Posterior cingulate gyrus (tissue), 11 donors: ENCODE measurements at places on chromosomes 7 and 10.

DNA sequence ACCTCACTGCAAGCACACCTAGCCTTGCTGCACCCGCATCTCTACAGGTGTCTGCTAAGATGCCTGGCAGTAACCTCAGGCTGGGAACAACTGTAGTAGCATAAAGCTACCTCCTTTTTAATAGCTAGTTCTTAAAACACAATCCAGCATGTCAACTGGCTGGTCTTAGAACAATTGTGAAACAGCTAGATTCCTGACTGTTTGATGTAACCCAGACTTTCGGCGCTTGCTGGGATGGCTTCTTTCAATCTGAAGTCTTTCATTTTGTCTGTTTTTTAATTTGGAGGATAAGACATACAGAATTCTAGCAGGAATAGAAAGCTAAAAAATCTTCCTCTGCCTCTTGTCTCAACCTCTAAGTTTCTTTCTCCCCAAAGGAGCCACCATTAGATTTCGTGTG, 59.8 kb downstream of the GSDME start:
- DNase-seq, result no peak

DNA sequence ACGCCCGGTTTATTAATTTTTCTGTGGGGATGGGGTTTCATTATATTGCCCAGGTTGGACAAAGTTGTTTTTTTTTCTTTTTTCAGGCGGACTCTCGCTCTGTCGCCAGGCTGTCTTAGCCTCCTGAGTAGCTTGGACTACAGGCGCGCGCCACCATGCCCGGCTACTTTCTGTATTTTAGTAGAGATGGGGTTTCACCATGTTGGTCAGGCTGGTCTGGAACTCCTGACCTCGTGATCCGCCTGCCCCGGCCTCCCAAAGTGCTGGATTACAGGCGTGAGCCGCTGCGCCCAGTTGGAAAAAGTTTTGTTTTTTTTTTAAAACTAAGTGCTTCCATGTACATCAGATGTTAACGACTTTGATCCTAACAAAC, 542 bp upstream of the ZNF394 start:
- DNase-seq, result no peak

- DNase-seq, result no peak
These were observed 160.6 kb downstream of the PRKAG2 start for GRCh38 chr7:151716323-151716722.

- no peak for DNase-seq
These were observed 813.2 kb upstream of the AUTS2 start for GRCh38 chr7:68785036-68785435.

- DNase-seq, result peak; percentile 16
These were observed 315.5 kb downstream of the RPS24 start for GRCh38 chr10:78349165-78349516.

DNA sequence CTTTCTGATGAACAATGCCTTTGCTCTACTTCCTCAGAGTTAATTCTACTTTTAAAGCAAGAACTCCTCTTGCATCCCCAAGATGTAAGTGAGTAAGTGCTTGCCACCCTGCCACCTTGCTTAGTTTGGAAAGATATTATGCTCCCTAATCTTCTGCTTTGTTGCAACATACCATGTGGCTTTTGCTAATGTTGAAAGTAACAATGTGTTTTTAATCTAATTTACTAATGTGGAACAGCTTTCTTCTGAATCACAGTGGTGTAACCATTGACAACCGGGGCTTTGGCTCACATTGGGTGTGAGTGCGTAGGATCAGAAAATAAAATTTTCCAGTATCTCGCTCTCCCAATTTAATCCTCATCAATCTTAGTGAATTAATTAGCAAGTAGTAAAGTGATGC, 254.1 kb upstream of the PTER start:
- no peak for DNase-seq

GRCh38 chr10:98694014-98694413, 247.3 kb upstream of the HPS1 start:
- no peak for DNase-seq

DNA sequence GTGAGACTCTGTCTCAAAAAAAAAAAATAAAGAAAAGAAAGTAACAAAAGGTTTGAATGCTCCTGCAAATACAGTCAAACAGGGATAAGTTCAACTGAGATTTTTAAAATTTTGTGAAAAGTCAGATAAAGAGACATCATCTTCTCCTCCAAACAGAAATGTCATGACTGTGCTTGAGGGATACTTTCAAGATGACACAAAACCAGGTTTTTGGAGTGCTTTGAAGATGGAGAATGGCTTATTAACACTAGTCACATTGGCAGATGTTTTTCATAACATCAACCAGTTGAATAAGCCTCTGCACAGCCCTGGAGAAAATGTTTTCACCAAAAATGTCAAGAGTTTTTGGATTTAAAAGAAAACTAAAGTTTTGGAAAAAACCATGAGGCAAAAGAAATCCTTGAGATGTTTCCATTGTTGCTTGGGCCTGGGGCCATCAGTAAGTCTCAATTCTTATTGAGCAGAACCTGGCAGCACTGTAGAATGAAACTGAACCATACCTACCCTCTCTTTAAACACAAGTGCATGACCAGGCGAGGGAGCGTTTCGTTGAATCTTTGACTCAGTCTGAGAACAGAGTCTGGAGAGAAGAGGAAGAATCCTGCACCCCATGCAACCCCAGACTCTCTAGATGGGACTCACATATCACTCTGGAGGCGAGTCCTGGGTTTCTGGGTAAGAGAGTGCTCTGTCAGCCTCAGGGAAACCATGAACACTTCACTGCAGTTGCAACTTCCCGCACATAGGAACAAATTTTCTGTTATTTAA, 37.4 kb upstream of the PRKCQ start:
- no peak for DNase-seq

- peak; percentile 65 for DNase-seq
These were observed 23.4 kb upstream of the PRKCQ start for GRCh38 chr10:6603142-6604125.

DNA sequence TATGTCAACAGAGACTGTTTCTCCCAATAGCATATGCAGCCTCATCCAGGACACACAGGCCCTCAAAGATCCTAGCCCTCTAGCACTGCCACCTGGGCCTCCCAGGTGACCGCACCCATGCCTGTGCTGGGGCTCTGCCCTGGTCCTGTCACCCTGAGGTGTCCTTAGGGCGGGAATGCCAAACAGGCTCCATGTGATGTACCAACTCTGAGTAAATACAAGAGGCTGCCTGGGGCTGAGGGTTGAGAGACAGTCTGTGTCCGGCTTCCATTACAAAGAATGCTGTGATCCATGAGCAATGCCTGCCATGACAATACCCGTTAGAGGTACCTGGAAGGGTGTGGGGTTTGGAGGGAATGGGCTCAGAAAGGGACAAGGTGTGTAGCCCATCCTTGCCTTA, 83.0 kb upstream of the KAT6B start:
- no peak for DNase-seq

GRCh38 chr7:49433794-49434193, 339.6 kb upstream of the VWC2 start:
- no peak for DNase-seq

DNA sequence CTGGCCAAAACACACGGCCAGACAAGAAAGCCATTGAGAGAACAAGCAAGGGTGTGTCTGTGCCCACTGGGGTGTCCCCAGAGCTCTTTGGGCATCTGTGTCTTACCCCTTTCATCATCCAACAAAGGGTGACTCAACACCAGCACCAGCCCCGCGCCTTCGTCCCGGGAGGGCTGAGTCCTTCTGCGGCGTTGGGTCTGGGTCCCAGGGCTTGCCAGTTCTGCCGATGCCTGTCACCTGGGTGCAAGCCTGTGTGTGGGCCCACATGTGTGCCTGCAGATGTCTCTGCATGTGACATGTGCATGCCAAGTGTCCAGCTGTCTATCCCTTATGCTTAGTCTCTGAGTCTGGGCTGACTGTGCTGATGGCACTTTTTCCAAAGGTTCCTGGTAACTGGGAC, 24.4 kb upstream of the ELN start:
- no peak for DNase-seq

DNA sequence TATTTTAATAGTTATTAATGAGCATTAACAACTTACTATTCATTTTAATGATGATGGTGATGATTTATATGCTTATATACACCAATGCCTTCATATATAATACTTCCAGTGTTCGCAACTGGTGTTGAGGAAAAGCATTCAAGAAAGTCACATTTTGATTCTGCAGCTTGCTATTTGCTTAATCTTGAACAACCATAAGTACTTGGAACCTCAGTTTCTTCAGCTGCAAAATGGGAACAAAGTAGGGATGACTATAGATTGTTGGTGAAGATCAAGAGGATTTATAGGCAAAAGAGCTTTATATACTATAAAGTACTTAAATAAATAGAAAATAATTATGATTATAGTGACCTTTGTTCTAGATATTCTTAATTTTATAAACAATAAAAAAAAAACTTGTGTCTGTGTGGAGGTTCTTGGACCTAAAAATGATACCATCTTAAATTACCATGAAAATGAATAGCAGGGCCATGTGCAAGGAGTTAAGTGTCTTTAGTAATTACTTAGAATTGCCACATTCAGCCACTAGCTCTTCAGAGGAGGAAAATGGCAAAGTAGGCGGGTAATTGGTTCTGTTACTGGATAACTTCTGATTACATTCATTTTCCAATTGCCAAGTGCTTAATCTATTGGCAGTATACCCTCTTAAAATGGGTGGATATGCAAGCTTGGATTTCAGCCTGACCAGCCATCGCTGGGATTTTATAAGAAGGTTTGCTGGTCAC, 4.5 kb downstream of the ARID5B start:
- no peak for DNase-seq

GRCh38 chr10:760622-761021, 71.2 kb upstream of the DIP2C start:
- no peak for DNase-seq

GRCh38 chr10:11164803-11165590, 147.3 kb downstream of the CELF2 start:
- DNase-seq, result peak; percentile 66

DNA sequence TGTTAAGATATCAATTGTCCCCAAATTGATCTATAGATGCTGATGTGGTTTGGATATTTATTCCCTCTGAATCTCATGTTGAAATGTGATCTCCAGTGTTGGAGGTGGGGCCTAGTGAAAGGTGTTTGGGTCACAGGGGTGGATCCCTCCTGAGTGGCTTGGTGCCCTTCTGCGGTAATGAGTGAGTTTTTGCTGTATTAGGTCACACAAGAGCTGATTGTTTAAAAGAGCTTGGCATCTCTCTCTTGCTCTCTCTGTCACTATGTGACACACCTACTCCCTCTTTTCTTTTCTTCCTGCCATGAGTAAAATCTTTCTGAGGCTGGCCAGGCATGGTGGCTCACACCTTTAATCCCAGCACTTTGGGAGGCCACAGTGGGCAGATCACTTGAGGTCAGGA, 98.2 kb upstream of the KAT6B start:
- no peak for DNase-seq

DNA sequence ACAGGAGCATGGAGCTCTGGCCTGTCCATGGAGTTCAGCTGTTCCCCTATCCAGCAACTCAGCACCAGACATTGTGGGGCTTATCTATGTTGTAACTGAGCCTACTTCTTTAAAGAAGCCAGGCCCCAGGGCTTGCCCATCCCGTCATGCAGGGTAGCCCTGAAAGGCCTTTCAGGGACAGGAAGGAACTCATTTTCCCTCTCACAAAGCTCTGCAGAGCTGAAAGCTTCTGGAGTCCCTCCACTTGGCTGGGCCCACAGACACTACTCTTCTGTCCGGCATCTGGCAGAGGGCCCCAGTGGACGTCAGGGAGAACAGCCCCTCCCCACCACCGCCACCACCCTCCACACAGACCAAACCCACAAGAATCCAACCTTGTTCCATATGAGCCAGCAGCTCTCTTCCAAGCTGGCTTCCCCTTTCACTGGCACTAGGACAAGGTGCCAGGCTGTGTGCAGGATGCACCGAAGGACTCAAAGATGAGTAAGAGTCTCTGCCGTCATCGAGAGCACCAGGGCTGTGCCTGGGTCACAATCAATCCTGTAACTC, 33.1 kb downstream of the DENND2A start:
- DNase-seq, result peak; percentile 71

DNA sequence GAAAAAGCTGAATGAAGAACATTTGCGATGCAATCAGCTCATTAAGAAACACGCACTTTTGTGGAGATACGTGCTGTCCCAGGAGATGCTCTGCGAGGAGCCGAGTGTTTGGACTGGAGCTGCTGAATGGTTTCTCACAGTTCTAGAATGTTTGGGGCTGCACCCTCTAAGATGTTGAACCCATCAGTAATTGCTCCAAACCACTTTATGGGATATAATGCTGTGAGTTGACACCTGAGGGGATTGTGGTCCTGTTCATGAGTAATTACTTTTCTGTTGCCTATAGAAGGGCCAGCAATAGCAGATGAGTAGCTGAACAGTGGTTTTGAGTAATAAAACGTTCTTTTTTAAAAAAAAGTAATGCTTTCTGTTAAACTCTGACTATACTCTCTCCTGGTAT, 63.1 kb downstream of the IKZF1 start:
- no peak for DNase-seq

DNA sequence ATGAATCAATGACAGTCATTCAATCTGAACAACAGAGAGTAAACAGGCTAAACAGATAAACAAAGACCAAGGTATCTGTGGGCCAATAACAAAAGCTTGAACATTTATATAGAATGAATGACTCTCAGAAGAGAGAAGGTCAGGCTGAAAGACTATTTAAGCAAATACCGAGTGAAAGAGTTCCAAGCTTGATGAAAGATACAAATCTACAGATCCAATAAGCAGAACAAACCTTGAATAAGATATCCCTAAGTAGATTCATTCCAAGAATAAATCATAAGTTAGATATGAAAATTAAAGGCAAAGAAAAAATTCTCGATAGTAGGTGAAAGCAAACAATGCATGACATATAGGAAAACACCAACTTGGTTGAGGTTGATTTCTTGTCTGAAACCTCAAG, 376.4 kb upstream of the IGFBP3 start:
- DNase-seq, result no peak

DNA sequence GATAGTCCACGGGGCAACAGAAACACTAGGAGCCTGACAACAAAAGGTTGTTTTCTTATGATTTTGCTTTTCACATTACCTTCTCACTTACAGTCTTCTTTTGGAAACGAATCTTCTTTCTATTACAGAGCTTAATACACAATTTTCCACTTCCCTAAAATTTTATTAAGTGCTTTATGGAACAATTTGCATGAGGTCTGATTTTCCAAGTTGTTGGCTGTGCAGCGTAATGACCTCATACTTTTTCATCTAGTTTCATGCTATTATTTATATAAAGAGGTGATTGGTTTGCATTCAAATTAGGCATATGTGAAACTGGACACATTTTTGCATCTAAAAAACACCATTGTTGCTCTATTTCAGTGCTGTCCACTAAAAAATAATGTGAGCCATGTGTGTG, 76.7 kb downstream of the CFAP58 start:
- no peak for DNase-seq

GRCh38 chr10:52703898-52704297, 68.7 kb downstream of the MBL2 start:
- no peak for DNase-seq
